CD4-positive, alpha-beta T cell treated with Interferon gamma for 1 hour (primary cell): ENCODE measurements at places on chromosomes 1 and 21.

DNA sequence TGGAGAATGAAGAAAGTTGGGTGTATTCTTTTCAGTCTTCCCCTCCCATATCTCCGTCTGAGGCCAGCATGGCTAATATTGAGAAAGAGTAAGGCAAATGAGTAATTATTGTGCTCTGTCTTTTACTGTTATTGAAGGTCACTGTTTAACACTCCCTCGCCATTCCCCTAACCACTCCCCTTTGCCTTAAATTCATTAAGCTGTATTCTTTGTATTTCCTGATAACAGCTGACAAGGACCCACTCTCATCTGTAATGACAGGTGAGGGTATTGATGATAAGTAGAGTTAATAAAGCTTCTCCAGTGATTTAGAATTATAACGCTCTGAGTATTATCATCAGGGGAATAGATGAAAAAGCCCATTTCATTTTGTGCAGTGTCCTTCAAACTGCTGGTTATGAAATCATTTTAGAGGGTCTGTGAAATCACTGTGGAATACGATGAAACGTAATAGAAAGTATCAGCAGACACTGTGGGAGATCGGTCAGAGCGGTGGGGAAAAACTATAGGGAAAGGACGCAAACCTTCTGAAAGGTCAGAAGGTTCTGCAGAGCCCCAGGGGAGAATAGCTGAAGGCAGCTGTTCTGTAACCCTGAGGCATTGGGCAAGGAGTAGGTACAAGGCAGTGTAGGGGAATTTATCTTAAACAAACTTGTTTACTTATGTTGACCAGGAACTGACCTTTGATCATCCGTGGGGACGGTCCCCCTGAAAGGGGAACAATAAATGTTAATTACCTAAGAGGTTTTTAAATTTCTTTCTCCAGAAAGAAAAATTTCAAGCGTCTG is 46.3 kb upstream of the CACYBP start:
- DNase-seq = no peak

DNA sequence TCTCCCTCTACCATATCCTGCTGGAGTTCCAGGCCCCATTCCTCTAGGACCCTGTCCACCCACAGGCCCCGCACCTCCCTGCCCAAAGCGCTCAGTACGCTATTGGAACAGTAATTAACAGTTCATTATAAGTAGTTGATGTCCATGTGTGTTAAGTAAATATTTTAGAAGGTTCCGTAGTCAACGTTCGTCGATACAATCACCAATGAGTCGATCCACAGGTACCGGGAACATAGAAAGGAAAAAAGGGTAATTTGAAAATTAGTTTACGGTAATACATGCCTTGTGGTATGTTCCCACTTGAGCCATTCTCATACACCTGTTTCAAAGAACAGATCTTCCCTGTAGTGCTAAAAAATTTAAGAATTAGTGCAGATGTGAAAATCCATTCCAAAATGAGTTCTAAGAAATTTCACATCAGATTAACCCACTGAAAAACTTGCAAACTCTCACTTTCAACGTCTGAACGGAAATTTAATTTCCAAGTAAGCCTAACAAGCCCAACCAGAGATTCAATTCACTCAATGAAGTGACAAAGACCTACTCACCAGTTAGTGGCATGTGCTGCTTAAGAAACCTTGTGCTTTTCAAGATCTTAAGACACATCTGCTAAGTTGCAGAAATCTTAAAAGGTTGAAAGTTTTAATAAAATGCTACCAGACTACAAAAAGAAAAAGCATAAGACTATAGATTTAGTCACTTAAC is 8.3 kb downstream of the SFPQ start:
- no peak for DNase-seq

DNA sequence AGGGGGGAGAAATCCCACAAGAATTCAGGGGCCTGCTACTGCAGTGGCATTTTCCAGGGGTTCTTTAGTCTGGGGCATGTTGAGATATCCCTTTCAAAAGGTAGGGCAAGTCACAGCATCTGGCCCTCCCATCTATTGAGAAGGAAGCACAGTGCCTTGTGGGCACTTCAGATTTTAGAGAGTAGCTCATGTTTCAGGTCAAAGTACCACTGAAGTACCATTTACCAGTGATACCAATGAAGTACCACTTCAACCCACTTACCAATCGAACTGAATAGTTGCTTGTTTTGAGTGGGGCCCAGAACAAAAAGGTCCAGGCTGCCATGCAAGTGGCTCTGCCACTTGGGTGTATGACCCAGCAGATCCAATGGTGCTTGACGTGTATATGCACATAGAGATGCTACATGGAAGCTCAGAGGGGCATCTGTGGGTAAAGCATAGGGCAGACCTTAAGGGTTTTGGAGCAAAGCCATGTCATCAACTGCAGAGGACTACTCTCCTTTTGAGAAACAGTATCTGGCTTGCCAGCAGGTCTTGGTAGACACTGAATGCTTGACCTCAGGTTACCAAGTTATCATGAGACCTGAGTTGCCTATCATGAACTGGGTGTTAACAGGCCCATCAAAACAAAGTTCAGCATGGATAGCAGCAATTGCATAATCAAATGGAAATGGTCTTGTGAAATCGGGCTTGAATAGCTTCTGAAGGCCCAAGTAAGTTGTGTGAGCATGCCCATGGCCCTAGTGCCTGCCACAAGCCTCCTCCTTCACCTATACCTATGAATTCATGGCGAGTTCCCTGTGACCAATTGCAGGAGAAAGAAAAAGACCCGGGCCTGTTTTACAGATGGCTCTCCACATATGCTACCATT is 23.5 kb downstream of the PLA2G2D start:
- DNase-seq = no peak

DNA sequence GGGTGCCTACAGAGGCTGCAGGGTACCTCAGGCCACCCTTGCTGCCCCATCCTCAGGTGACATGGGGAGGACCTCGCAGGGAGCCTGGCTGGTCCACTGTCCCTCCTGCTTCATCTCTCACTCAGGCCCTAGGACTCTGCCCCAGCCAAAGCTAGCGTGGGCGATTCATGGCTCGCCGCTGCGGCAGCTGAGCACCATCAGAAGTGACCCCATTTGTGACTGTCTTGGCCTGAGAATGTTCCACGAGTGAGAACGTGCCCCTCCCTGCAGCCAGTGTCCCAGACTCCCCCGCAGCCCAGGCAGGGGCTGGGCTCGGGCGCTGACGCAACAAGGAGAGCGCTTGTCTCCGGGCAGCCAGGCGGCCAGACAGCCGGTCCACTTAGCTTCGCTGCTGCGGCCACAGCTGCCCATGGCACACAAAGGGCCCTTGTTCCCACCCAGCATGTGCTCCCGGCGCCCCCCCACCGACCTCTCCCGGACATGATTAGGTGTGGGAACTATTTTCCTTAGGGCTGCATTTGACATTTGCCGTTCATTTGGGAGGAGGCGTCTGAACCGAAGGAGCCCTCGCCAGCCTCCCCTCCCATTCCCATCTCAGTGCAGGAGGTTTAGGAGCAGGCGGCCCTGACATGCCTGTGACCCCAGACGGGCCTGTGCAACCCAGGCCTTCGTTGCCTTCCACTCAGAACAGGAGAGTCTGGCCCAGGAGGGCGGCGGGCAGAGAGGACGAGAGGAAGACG is 19.3 kb upstream of the POFUT2 start:
- DNase-seq = no peak
